Cardiac muscle cell (in vitro differentiated cells and primary cell): ENCODE measurements at places on chromosomes 7 and 10. TPM values are rescaled to one million over a fixed set of nuclear protein-coding genes. Genes with fewer than 3 reads are reported as not detected.

- no peak for DNase-seq
Observed at GRCh38 chr10:118565301-118566075, 30.0 kb downstream of the PRLHR start.

GRCh38 chr7:22833957-22834356 lies 11.3 kb upstream of the TOMM7 start:
- DNase-seq, result no peak

DNA sequence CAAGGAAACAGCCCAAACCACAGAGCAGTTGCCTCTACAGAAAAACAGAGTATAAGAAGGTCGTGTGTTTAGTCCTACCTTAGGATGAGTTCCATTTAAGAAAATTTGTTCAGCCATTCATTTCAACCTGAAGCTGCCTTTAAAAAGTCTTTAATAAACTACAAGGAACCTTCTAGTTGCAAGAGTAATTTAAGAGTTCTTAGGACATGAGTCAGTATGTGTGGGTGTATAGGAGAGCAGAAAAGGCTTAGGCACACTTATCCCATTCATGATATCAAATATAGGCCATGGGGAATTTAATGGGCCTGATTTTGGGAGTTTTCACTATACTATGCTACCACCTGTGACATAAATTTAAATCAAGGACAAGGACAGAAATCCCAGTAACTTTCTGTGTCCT lies 496.8 kb downstream of the TFEC start:
- DNase-seq, result peak; percentile 6

DNA sequence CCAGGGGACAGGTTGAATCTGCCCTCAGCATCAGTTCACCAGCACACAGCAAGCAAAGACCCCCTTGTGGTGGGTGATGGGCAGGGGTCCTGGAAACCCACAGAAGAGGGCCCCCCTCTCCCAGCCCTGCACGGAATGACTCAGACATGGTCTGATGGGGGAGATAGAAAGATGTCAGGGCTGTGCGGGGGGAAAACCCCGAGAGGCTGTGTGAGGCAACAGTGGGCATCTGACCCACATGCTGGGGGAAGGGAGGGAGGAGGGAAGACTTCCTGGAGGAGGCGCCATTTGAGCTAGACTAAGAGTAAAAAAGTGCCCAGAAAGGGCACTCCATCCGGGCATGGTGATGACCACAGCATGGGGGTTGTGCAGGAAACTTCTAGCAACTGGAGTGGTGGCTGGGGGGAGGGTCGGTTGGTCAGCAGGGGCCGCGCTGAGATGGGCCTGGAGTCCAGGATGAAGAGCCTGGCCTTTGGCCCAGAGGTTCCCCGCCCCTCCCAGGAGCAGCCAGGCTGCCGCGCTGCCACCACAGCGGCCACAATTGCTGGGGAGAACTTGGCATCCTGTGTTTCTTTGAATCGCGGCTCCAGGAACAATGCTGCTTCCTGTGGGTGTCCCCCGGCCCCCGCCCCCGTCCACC lies 2.5 kb downstream of the LFNG start:
- DNase-seq, result no peak

GRCh38 chr7:68440866-68441265 lies 1157.4 kb upstream of the AUTS2 start:
- peak; percentile 22 for DNase-seq

DNA sequence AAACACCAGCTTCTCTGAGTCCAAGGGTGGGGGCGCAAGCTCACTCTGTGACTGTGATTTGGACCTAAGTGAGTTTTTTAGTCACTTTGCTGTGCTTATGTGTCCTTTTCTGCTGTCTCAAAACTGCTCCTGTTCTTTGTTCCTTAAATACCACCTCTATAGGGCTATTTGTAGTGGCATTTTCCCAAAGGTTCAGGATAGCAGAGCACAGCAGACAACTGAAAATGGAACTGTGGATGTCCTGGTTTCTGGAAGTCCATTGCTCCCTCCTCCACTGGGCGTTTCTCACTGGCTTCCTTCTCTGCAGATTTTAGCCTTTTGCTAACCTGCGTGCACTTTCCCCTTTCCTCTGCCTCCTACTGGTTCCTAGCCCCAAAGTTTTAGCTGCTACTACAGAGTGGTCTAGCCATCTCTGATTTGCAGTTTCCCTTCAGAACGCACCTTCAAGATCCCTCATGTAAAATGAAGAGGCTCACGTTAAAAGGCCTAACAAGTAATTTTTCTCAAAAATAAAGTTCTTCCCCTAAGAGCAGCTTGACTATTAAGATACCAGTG lies 25.6 kb downstream of the BLVRA start:
- DNase-seq, result no peak

The NPVF gene
- not detected in 2 replicates for total RNA-seq

GRCh38 chr10:3487228-3487627 lies 297.8 kb downstream of the KLF6 start:
- no peak for DNase-seq

GRCh38 chr7:45980181-45980905 lies 59.3 kb upstream of the IGFBP3 start:
- peak; percentile 40 for DNase-seq

DNA sequence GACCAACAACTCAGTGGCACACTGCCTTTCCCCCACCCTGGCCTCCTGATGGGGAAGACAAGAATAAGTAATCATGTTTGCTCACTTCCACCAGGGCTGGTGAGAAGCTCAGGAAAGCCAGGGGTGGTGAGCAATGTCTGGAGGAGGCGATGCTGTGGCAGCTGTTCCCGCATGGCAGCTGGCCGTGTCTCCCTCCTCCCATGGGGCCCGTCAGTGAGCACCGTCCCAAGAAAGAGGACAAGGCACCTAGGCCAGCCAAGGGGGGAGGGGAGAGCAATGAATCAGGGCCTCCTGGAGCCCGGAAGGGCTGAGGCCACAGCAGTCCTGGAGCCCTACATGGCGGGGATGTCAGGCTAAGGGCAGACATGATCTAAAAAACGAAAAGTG lies 69.2 kb upstream of the INSIG1 start:
- DNase-seq, result no peak

The VPS26A gene
- 12.8 and 14.1 TPM in 2 replicates for total RNA-seq

The LMTK2 gene
- 19.2 and 23.8 TPM in 2 replicates for total RNA-seq

DNA sequence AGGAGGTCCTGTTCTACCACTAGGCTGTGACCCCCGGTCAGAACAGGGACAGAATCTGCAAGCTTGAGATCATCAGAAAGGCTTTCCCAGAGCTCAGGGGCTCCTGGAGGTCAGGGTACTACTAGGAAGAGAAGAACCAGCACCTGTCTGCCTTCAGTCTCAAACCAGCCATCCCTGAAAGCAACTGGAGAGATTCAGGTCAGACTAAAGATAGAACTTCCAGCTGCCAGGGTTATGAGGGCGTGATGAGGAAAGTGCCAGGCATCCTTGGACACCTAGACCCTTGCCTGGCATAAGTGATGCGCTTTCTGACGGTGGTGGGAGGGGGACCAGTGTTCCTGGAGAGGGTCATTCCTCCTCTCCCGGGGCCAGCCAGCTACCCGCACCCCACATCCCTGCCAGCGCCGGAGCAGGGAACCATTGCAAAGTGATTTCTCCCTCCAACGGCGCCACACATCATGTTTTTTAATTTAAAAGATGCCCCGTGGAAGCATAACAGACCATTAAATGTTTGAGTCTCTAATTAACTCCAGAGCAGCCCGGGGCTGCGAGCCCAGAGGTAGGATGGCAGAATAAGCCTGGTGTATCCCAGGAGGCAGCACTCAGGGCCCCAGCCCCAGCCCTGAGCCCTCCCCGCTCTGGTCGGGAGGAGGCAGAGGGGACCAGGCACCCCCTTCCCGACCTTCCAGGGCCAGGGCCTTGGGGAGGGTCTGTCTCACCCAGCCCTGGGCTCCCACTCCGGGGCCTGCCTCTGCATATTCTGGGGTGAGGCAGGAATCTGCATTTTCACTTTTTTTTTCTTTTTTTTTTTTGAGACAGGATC lies 64.0 kb downstream of the ELFN1 start:
- DNase-seq, result no peak

The PDE6C gene
- not detected in 2 replicates for total RNA-seq

- no peak for DNase-seq
Observed at GRCh38 chr10:74174521-74174920, 23.5 kb downstream of the ADK start.

GRCh38 chr10:72270607-72271281 lies 3.0 kb upstream of the DDIT4 start:
- DNase-seq, result no peak

- peak; percentile 17 for DNase-seq
Observed at GRCh38 chr7:55308186-55308929, 56.8 kb upstream of the LANCL2 start.

The COL26A1 gene
- 14.8 and 44.8 TPM in 2 replicates for total RNA-seq

The SH2D4B gene
- 0.18 TPM in 1 of 2 replicates, not detected in the other for total RNA-seq

The NYAP1 gene
- total RNA-seq, result 9.0 and 13.0 TPM in 2 replicates

The SUN3 gene
- not detected in 2 replicates for total RNA-seq

GRCh38 chr7:82098414-82098813 lies 328.6 kb upstream of the HGF start:
- DNase-seq, result no peak

The LAMB1 gene
- 32.8 and 34.0 TPM in 2 replicates for total RNA-seq

GRCh38 chr7:140334341-140335057 lies 63.8 kb downstream of the SLC37A3 start:
- DNase-seq, result no peak

- DNase-seq, result no peak
Observed at GRCh38 chr7:93119191-93119905, 1.6 kb upstream of the SAMD9 start.

The MKRN1 gene
- total RNA-seq, result 143 and 247 TPM in 2 replicates

DNA sequence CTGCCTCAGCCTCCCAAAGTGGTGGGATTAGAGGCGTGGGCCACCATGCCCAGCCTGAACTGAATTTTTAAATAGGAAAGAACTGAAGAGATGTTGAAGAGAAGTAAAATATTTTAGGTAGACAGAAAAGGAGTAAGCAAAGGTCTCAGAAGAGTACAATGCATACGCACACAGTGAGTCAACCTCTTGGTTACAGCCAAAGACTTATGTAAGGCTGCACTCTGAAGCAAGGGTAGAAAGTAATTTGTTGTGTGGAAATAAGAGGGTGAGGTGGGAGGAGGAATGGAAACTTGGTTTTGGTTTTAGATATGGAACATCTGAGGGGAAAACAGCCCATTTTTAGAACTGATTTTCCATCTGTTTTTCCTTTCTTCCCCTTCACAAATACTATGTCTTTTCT lies 17.6 kb downstream of the KRIT1 start:
- DNase-seq, result no peak

DNA sequence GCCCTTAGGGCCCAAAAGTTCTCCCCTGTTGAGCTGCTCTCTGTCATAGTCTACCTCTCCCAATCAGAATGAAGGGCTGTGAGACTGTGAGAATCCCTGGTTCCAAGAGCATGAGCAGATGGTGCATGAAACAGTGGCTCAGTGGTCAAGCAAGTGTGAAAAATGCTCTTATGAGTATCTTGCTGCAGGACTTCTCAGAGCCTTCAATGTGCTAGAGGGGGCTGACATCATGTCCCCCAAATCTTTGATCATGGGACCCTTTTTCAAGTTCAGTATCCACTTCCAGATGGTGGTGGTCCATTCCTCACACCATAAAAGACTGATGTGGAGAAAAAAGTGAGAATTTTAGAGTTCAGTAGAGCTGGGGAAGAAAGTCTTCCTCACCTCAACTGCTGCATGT lies 265.3 kb upstream of the HABP2 start:
- DNase-seq, result no peak

GRCh38 chr7:135974667-135975066 lies 2.5 kb downstream of the MTPN start:
- DNase-seq, result no peak
